ENCODE measurements at places on chromosomes 5 and 9. TPM values are rescaled to one million over a fixed set of nuclear protein-coding genes. Genes with fewer than 3 reads are reported as not detected.

PWWP2A gene
- 29.2 TPM for total RNA-seq

GRCh38 chr9:95044731-95045508, 272.6 kb downstream of the FANCC start:
- H3K4me1 ChIP-seq: peaks cover 46% of the 10 kb centered on the region
- H3K36me3 ChIP-seq: peaks cover 13% of the 10 kb centered on the region
- DNase-seq: no peak
- H3K27ac ChIP-seq: peak overlapping the region; percentile 76
- peak overlapping the region; percentile 66 for H3K4me3 ChIP-seq

PCDHGB1 gene
- total RNA-seq: 1.8 TPM

IFNA8 gene
- not detected for total RNA-seq

DNA sequence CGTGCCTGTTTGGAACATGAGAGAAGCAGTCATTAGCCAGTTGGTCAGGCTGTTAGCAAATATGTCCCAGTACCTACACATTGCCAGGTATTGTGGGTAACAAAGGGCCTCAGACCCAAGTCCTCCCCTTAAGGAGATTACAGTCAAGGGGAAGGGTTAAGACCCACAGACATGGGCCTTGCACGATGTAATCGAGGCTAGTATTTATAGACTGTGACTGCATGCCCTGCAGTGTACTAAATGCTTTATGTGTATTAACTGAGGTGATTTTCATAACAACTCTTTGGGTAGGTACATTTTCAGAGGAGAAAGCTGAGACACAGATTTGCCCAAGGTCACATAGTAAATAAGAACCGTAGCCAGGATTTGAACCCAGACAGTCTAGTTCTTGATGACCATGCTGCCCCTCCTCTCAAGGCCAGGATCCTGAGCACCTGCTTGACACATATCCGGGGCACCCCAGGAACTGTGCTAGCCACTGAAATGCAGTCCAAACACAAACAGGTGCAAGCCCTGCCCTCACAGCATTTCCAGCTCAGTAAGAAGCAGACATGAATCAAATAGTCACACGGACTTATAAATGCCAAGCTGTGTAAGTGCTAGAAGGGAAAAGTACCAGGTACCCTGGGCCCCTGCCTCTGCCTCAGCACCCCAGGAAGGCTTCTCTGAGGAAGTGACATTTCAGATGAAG, 32.0 kb upstream of the GRPEL2 start:
- H3K36me3 ChIP-seq: no peaks in the 10 kb centered on the region
- DNase-seq: no peak
- H3K4me1 ChIP-seq: peaks cover 9% of the 10 kb centered on the region
- H3K27me3 ChIP-seq: no peaks in the 10 kb centered on the region
- no peak overlapping the region for H3K27ac ChIP-seq

ARL14EPL gene
- not detected for total RNA-seq

DNA sequence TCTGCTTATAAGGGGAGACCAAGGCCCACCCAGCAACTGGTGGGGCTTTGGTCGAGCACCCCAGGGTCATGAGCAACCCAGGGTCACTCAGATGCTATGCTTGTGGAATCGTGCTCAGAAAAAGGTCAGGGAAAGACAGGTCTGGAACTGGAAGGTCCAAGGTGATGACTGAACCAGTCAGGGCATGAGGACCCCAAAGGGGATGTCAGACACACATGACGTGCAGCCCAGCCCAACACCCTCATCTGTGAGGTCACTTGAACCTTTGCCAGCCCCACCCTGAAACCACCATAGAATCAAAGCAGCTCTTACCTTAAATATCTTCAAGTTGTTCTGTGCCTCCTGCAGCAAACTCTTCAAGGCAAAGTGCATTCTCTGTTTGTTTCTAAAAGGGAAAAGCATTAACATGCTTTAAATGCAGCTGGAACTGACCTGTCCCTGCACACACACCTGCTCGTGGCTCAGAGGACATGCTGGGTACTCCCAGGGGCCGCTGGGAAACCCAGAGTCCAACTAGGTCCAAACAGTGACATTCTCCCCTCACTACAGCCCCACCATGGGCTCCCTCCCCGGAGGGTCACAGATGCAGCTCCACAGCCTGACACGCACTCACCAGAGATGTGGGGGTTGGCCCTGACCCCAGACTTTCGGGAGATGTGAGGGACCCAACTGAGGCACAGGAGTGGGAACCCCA, 29.4 kb downstream of the IPPK start:
- H3K27me3 ChIP-seq: no peaks in the 10 kb centered on the region
- H3K4me3 ChIP-seq: no peak overlapping the region
- H3K36me3 ChIP-seq: peaks cover 17% of the 10 kb centered on the region
- peak overlapping the region; percentile 91 for H3K27ac ChIP-seq

- no peaks in the 10 kb centered on the region for H3K4me1 ChIP-seq
- no peak for DNase-seq
- no peak overlapping the region for H3K4me3 ChIP-seq
- no peak overlapping the region for H3K27ac ChIP-seq
- H3K27me3 ChIP-seq: peaks cover 13% of the 10 kb centered on the region
Observed at GRCh38 chr5:171762021-171762608, 23.5 kb upstream of the SMIM23 start.

DNA sequence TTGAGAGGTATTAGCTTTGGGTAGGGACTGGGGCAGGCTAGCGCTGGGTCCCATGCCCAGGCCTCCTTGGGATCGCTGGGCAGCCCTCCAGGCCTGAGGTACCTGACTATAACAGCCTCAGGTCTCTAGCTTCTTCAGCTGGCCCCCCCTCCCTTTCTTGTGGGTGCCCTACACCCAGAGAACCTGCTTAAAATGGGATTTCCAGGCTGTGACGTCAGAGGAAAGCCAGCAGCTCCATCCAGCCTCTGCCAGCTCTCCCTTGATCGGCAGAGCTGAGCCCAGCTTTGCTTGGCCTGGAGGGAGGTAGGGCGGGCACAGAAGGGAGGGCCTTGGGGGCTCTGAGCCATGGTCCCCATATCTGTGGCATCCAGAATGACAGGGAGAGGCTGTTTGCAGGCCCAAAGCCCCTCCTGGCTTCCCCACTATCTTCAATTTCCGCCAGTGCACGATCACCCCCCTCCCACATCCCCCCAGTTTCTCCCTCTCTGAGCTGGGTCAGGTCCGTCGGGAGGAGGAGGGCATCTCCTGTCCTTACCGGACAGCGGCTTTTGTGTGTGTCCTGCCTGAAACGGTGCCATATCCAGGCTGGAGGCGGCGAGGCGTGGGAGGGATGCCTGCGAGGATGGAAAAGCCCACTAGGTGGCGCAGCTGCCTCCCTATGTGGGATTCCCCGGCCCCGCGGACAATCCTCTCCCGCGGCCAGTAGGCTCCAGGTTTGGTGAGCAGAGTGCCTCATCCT, 10.8 kb downstream of the REEP2 start:
- H3K36me3 ChIP-seq: no peaks in the 10 kb centered on the region
- peak overlapping the region; percentile 70 for H3K27ac ChIP-seq
- H3K4me1 ChIP-seq: peaks cover 22% of the 10 kb centered on the region
- H3K27me3 ChIP-seq: peaks cover 5% of the 10 kb centered on the region

GRCh38 chr5:147674411-147674810, 108.1 kb downstream of the JAKMIP2 start:
- H3K4me1 ChIP-seq: no peaks in the 10 kb centered on the region
- H3K27me3 ChIP-seq: no peaks in the 10 kb centered on the region
- peaks cover 5% of the 10 kb centered on the region for H3K36me3 ChIP-seq

C1QTNF3 gene
- total RNA-seq: 3.2 TPM

DNA sequence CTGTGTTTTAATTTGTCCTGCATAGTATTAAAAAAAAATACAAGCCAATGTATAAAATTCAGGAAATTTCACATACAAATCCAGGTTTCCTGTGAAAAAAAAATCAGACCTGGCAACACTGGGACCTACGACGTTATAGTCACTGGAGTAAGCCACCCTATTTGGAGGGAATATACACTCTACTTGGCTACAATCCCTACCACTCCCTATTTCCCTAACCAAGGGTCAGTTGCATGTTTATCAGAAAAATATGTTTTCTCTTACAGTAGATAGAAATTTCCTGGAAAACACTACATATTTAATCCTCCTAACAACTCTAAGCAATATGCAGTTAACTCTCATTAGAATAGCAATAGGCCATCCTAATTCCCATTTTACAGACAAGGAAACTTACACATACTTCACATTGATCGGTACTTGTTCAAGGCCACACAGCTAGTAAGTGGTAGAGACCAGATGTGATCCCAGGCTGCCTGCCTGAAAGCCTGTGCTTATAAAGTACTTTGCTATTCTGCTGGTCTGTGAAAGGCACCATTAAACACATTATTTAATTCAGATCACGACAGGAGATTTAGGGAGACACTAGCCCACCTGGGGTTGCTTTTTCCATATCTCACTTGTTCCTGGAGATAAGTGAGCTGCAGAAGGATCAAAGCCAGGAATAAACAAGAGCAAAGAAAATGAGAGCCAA, 70.8 kb downstream of the MFAP3 start:
- H3K4me1 ChIP-seq: peaks cover 6% of the 10 kb centered on the region
- DNase-seq: no peak
- H3K27me3 ChIP-seq: peaks cover 42% of the 10 kb centered on the region
- H3K36me3 ChIP-seq: no peaks in the 10 kb centered on the region

CKMT2 gene
- total RNA-seq: 4.3 TPM

GRCh38 chr5:122639033-122639432, 135.8 kb upstream of the SNX2 start:
- peaks cover 1% of the 10 kb centered on the region for H3K27me3 ChIP-seq
- H3K27ac ChIP-seq: no peak overlapping the region
- no peaks in the 10 kb centered on the region for H3K36me3 ChIP-seq
- H3K4me3 ChIP-seq: no peak overlapping the region

- no peaks in the 10 kb centered on the region for H3K27me3 ChIP-seq
- DNase-seq: no peak
- H3K27ac ChIP-seq: peak overlapping the region; percentile 51
- peaks cover 19% of the 10 kb centered on the region for H3K4me1 ChIP-seq
- no peak overlapping the region for H3K4me3 ChIP-seq
Observed at GRCh38 chr5:138569782-138570181, 5.4 kb downstream of the HSPA9 start.

- peak overlapping the region; percentile 2 for H3K4me3 ChIP-seq
- peaks cover 20% of the 10 kb centered on the region for H3K4me1 ChIP-seq
- peak overlapping the region; percentile 41 for H3K27ac ChIP-seq
Observed at GRCh38 chr5:159184858-159185381, 24.4 kb downstream of the RNF145 start.

GRCh38 chr5:34620185-34620584, 35.9 kb upstream of the RAI14 start:
- no peak overlapping the region for H3K4me3 ChIP-seq
- H3K27me3 ChIP-seq: no peaks in the 10 kb centered on the region
- no peaks in the 10 kb centered on the region for H3K36me3 ChIP-seq
- peaks cover 27% of the 10 kb centered on the region for H3K4me1 ChIP-seq
- no peak overlapping the region for H3K27ac ChIP-seq
- no peak for DNase-seq

CACNA1B gene
- 2.4 TPM for total RNA-seq

- H3K4me1 ChIP-seq: no peaks in the 10 kb centered on the region
- H3K4me3 ChIP-seq: no peak overlapping the region
- no peak for DNase-seq
- no peaks in the 10 kb centered on the region for H3K27me3 ChIP-seq
Observed at GRCh38 chr5:130216286-130216685, 312.0 kb downstream of the CHSY3 start.

IFNA21 gene
- not detected for total RNA-seq

Data from type B pancreatic cell (in vitro differentiated cells).